Lower lobe of right lung (tissue), 2 donors: ENCODE measurements at places on chromosomes 1 and 21. TPM values are rescaled to one million over a fixed set of nuclear protein-coding genes. Genes with fewer than 3 reads are reported as not detected.

The OPTC gene
- not detected for total RNA-seq

The LAMC1 gene
- 96.9 TPM for total RNA-seq

The CLEC20A gene
- not detected for total RNA-seq

The OR10J1 gene
- not detected for total RNA-seq

The UBE2J2 gene
- total RNA-seq: 49.9 TPM

The C4BPB gene
- total RNA-seq: 10.4 TPM

DNA sequence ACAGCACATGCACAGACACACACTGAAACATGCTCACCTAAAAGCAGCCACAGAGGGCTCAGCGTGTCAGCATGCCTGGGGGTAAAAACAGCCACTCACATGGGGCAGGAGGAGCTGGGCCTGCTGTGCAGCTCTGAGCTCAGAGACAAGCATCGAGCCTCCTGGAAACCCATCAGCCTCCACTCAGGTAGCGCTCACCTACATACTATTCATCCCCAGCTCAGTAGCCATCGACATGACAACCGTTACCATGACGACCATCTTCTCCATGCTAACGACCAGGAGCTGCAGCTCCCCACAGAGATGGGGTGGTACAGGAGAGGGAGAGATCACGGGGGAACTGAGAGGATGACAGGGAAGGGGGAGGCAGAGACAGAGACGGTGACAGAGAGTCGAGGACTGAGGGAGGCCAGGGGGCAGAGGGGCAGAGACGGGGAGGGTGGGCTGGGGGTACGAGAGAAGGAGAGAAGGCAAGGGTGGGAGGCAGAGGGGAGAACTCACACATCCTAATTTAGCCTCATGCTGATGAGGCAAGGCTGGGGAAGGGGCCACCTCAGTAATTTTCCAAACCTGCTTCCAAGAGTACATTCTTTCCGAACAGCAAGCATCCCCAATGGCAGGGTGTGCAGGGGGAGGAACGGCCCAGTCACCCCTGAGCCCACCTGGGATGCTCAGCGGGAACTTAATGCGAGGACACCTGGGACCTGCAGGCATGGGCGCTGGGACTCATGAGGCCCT is 28.4 kb downstream of the SDC3 start:
- no peak overlapping the region for H3K27ac ChIP-seq
- peaks cover 32% of the 10 kb centered on the region for H3K4me1 ChIP-seq
- H3K4me3 ChIP-seq: no peak overlapping the region
- peaks cover 8% of the 10 kb centered on the region for H3K36me3 ChIP-seq
- H3K27me3 ChIP-seq: no peaks in the 10 kb centered on the region

GRCh38 chr1:42930178-42931107 is 28.2 kb downstream of the SLC2A1 start:
- no peak for DNase-seq
- H3K4me1 ChIP-seq: peaks cover 50% of the 10 kb centered on the region
- peak overlapping the region; percentile 84 for H3K27ac ChIP-seq
- no peak overlapping the region for H3K4me3 ChIP-seq

- H3K4me1 ChIP-seq: no peaks in the 10 kb centered on the region
- H3K27me3 ChIP-seq: no peaks in the 10 kb centered on the region
- H3K4me3 ChIP-seq: no peak overlapping the region
- H3K36me3 ChIP-seq: no peaks in the 10 kb centered on the region
Measured at GRCh38 chr1:245683676-245684075, 528.9 kb downstream of the KIF26B start.

- no peaks in the 10 kb centered on the region for H3K27me3 ChIP-seq
- no peak overlapping the region for H3K4me3 ChIP-seq
- H3K4me1 ChIP-seq: no peaks in the 10 kb centered on the region
- H3K36me3 ChIP-seq: peaks cover 87% of the 10 kb centered on the region
Measured at GRCh38 chr1:236860101-236860500, 65.0 kb downstream of the MTR start.

- H3K27ac ChIP-seq: peak overlapping the region; percentile 31
- H3K4me3 ChIP-seq: no peak overlapping the region
- H3K36me3 ChIP-seq: no peaks in the 10 kb centered on the region
- no peaks in the 10 kb centered on the region for H3K27me3 ChIP-seq
- DNase-seq: no peak
Measured at GRCh38 chr1:41769068-41769467, 149.7 kb downstream of the HIVEP3 start.

DNA sequence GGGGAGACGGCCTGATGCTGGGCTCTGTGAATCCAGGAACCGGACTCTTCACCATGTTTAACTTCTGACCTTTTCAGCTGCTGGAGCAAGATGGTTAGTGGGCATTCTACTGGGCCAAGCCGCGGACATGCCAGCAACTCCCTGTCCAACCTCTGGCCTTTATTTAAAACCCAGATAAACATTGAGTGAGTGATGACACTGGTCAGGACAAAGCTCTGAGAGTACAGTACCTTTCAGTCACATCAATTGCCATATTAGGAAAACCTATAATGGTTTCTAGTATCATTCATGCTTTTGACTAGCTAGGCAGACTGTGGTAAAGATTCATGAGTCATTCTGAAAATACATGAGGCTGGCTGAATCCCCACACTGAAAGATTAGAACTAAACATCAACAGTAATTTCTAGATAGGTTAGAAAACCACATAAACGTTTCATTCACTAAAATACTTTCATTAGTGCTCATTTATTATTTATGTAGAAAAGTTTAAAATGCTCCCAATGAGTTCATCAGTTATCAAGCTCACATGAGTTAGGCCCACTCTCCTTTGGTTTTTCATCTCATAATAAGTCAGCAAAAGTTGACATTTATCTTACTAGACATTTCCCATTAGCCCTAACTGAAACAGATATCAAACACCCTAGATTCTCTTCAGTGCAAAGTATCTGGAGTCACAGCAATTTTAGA is 7.1 kb upstream of the ACTA1 start:
- no peaks in the 10 kb centered on the region for H3K4me1 ChIP-seq
- no peak for DNase-seq
- H3K27me3 ChIP-seq: no peaks in the 10 kb centered on the region
- no peak overlapping the region for H3K27ac ChIP-seq
- no peak overlapping the region for H3K4me3 ChIP-seq

GRCh38 chr1:78275456-78275855 is 215.3 kb upstream of the PTGFR start:
- no peak for DNase-seq
- no peak overlapping the region for H3K4me3 ChIP-seq
- no peaks in the 10 kb centered on the region for H3K27me3 ChIP-seq
- no peaks in the 10 kb centered on the region for H3K4me1 ChIP-seq
- H3K27ac ChIP-seq: no peak overlapping the region
